ENCODE measurements at places on chromosomes 2 and 18. TPM values are rescaled to one million over a fixed set of nuclear protein-coding genes. Genes with fewer than 3 reads are reported as not detected.

The NFATC1 gene
- 2.6 TPM for total RNA-seq

The RAB12 gene
- 37.9 TPM for total RNA-seq

The AFF3 gene
- not detected for total RNA-seq

The AGXT gene
- not detected for total RNA-seq

The KCNG3 gene
- not detected for total RNA-seq

The AOX1 gene
- 229 TPM for total RNA-seq

The OR6B2 gene
- not detected for total RNA-seq

The VWA3B gene
- total RNA-seq, result not detected

The SPHKAP gene
- not detected for total RNA-seq

The FSHR gene
- total RNA-seq, result not detected

The CXCR4 gene
- not detected for total RNA-seq

The SEMA4C gene
- 14.3 TPM for total RNA-seq

The GLB1L gene
- total RNA-seq, result 7.3 TPM

The REG3A gene
- total RNA-seq, result not detected

The FEV gene
- not detected for total RNA-seq

The DRC1 gene
- not detected for total RNA-seq

The RPRM gene
- total RNA-seq, result not detected

The GALNT3 gene
- total RNA-seq, result 0.20 TPM

The YES1 gene
- 81.9 TPM for total RNA-seq

The SLC9A4 gene
- total RNA-seq, result not detected

The SERPINB11 gene
- not detected for total RNA-seq

The NGEF gene
- total RNA-seq, result 6.2 TPM

The HOXD12 gene
- total RNA-seq, result not detected

The DAPL1 gene
- total RNA-seq, result not detected

The ADAM17 gene
- total RNA-seq, result 39.3 TPM

The RBM44 gene
- 0.37 TPM for total RNA-seq

The FOXI3 gene
- total RNA-seq, result not detected

The DYNC2LI1 gene
- 15.4 TPM for total RNA-seq

The SLC8A1 gene
- 2.6 TPM for total RNA-seq

The ICOS gene
- total RNA-seq, result not detected

The DNAH7 gene
- total RNA-seq, result 0.73 TPM

The HOXD4 gene
- 2.0 TPM for total RNA-seq

The UGT1A6 gene
- not detected for total RNA-seq

The BCL2 gene
- 5.3 TPM for total RNA-seq

The TBR1 gene
- under 0.01 TPM for total RNA-seq

The LYPD6 gene
- total RNA-seq, result under 0.01 TPM

The FAM124B gene
- not detected for total RNA-seq

The UGT1A8 gene
- total RNA-seq, result not detected

The DNAJC10 gene
- 107 TPM for total RNA-seq

The NOSTRIN gene
- 0.20 TPM for total RNA-seq

The MROH2A gene
- total RNA-seq, result not detected

The APLF gene
- 4.0 TPM for total RNA-seq

The NXPH2 gene
- total RNA-seq, result not detected

The VAMP8 gene
- 0.59 TPM for total RNA-seq

All from subcutaneous preadipocyte (primary cell).